ENCODE measurements at places on chromosomes 7 and 10.
A peak's percentile ranks its signal among the peaks of the same experiment; 100 is the strongest.

DNA sequence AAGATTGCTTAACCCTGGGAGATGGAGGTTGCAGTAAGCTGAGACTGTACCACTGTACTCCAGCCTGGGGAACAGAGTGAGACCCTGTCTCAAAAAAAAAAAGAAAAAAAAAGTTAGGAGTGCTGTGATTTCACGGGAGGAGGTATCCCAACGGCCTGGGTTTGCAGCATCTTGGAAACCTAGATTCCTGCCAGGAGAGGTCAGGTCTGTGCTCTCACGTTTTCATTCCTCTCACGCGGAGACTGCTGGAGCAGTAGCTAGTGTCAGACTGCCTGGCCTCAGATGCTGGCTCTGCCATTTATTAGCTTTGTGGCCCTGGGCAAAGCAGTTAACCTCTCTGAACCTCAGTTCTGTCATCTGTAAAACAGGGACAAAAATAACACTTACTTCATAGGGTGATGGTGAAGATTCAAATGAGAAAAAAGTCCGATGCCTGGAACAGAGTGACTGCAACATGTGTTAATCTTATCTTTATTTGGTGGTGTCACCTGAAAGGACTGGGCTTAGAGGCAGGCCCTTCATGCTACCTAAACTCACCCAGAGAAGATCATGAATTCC, 94.9 kb downstream of the GAD2 start:
- DNase-seq, result no peak

DNA sequence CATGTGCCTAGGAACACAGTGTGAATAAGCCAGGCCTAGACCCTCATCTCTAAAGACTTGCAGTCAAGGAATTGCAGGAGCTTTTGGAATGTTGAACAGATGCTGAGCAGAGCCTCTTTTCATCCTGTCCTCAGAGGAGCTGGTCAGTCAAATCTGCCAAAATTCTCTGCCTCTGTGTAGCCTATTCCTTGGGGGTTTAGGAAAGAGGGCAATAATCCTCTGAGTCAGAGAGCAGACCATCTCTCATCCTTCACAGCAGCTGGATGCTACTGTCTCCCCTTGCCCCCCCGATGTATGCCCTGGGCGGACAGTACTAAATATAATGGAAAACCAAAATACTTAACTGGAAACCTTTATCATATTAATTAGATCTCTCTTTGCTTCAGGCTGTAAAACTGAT, 52.6 kb downstream of the BICC1 start:
- no peak for DNase-seq

DNA sequence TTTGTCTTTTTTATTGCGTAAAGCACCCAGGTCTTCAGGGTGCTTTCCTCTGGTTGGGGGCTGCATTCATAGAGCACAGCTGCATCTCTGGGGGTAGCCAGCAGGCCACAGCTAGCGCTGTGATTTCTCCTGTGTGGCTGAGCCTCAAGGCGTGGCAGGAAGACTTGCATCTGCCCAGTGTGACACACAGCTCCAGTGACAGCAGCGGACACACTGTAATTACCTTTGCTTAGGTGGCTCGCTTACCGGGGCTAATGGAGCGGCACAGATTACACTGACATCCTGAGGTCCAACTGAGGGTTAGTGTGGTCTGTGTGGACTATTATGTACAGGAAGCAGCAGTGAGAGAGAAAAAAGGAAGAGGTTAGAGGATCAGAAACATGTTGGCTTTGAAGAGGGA, 27.1 kb downstream of the ABCB4 start:
- no peak for DNase-seq

- no peak for DNase-seq
Observed at GRCh38 chr10:339038-339391, 203.8 kb downstream of the ZMYND11 start.

GRCh38 chr7:148941598-148942275, 57.6 kb upstream of the EZH2 start:
- DNase-seq, result peak; percentile 43

DNA sequence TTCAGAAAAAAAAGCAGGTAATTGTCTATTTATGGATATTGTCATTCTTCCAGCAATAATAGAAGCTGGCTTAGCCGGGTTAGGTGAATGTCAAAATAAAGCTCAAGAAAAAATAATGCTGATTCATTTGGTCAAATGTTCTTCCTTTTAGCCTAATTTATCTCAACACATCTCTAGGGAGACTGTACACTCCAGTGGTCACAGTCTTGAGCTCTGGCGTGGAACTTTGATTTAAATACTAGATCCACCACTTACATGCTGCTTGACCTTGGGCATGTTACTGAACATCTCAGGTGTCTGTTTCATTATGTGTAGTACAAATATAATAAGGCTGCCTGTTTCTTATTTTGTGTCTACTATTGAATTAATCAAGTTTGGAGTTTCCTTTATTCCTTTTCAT, 22.0 kb downstream of the PRTFDC1 start:
- DNase-seq, result no peak

- no peak for DNase-seq
Observed at GRCh38 chr7:37282927-37283326, 165.7 kb downstream of the ELMO1 start.

DNA sequence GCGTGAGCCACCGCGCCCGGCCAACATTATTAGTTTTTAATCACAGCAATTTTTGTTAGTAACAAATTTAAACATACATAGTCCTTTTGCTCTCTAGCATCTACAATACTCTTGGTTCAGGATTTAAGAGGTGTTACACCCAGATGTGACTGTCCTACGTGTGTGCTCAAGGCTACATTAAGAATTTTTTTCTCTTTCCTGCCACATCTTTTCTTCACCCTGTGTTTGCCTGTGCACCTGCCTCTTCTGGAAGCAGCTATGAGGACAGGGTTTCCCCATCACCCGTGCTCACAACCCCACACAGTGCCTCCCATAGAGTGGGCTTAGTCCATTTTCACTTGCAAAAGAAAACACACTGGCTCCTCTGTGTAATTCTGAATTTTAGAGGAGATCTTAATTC, 186.7 kb upstream of the KLF6 start:
- no peak for DNase-seq

DNA sequence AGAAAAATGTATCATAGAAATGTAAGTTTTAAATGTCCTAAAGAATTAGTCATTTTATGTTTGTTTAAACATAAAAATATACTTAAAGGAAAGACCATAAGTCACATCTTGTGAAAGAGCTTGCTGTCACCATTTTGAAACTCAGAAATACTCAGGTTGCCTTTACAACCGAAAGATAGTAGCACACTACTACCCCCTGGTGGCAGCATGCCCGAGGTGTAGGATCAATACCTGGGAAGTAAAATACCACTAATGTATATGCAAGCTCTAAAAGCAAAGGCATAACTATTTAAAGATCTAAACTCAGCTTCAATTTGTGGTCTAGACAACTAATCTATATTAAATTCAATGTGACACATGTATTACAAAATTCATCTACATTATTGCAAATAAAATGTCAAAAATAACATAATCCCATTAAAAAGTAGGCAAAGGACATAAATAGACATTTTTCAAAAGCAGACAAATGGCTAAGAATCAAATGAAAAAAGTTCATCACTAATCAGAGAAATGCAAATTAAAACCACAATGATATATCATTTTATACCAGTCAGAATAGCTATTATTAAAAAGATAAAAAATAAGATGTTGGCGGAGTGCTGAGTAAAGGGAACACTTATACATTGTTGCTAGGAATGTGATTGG, 47.7 kb upstream of the FGL2 start:
- peak; percentile 83 for DNase-seq

- no peak for DNase-seq
Observed at GRCh38 chr7:42672339-42672999, 239.4 kb downstream of the C7orf25 start.

GRCh38 chr7:101725921-101726320, 91.5 kb upstream of the CUX1 start:
- no peak for DNase-seq

DNA sequence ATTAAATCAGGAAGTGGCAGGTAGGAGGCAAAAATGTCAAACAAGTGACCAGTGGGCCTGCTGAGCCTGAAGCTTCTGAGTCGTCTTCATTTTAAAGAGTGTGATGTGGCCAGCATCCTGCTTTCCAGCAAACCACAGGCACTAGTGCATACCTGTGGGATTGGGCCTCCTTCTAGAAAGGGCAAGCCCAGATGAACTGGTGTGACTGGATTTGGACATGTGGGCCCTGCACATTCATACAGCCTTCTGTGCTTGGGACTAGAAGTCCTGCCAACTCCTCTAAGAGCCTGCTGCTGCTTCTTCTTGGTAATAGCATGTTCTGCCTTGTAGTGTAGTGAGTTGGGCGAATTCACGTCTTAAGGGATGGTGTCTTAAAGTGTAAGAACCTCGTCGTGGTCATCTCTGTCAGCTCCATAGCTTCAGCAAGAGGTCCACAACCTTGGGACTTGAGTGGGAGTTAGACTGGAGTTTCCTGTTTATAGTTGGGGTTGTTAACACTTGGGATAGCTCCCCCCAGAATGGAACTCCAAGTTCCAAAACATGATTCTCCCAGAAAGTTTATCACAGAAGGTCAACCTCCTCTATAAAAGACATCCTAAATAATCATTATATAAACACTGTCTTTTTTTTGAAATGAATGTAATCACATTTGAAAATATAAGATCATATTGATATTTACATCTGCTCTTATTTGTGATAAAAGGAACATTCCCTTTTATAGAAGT, 11.2 kb downstream of the BMPER start:
- DNase-seq, result no peak

- DNase-seq, result no peak
Observed at GRCh38 chr7:41375582-41375981, 327.3 kb downstream of the INHBA start.

GRCh38 chr10:34299105-34299611, 515.9 kb downstream of the PARD3 start:
- no peak for DNase-seq

GRCh38 chr10:111267673-111268072, 190.8 kb downstream of the ADRA2A start:
- DNase-seq, result no peak

- no peak for DNase-seq
Observed at GRCh38 chr7:11185179-11185815, 211.6 kb downstream of the PHF14 start.

- no peak for DNase-seq
Observed at GRCh38 chr7:2411815-2412586, 8.6 kb downstream of the CHST12 start.

DNA sequence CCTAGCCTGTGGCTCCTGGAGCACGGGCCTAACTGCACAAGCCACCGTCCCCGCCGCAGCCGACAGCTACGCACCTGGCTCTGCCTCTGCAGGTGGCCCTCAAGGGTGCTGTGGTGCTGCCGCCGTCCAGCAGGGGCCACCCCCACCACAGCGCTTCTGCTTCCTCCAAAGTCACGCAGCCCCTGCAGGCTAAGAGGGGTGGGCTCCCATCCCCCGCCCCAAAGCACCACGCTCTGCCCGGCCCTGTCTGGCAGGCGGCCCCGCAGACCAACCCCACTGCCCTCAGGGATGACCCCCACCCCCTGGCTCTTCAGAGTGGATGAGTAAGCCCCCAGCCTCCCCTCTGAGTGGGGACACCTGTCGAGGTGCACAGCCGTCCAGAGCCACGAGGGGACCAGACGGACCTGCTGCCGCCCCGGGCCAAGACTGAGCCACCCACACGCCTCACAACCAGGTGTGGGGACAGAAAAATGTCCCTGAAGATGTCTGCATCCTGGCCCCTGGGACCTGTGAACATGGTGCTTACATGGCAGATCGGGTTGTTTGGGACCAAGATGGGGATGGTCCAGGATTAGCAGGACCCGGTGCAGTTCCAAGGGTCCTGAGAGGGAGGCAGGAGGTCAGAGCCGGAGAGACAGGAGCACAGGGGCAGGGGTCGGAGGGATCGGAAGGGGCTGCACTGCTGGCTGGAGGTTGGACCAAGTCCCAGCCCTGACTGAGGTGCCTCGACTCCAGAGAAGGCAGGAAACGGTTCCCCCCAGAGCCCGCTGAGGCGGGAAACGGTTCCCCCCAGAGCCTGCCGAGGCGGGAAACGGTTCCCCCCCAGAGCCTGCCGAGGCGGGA, 9.0 kb upstream of the ADAP1 start:
- no peak for DNase-seq

DNA sequence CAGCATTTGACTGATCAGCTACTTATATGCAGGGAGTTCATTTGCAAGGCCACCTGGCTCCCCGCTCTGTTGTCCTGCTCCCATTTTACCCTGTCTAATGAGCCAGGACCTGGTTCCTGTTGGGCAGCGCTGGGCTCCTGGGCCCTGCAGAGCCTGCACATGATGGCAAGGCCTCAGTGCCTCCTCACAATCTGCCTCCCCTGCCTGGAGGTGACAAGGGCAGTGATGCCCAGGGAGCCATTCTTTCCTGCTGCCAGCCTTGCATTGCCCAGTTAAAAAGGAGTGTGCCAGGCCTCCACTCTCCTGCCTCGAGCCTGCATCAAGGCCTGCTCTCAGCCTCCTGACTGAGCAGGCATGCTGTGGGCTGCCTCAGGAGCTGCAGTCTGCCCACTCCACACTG, 28.5 kb downstream of the CHAT start:
- no peak for DNase-seq

DNA sequence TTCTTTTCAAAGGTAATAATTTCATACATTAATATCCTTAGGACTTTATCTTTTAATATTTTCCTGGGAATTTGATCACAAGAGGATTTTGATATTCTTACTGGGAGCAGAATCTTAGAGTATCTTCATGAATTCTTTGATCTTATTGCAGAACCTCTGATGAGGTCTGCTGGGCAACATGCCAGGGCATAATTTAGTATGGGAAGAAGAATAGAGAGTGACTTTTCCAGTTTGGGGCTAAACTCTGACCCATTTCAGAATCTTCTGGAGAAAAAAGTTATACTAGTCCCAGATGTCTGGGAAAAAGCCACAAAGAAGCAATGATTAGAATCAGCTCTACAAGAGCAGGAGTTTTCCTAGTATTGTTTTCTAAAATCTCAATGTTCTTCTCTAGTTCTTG, 28.0 kb upstream of the RSU1 start:
- DNase-seq, result no peak

DNA sequence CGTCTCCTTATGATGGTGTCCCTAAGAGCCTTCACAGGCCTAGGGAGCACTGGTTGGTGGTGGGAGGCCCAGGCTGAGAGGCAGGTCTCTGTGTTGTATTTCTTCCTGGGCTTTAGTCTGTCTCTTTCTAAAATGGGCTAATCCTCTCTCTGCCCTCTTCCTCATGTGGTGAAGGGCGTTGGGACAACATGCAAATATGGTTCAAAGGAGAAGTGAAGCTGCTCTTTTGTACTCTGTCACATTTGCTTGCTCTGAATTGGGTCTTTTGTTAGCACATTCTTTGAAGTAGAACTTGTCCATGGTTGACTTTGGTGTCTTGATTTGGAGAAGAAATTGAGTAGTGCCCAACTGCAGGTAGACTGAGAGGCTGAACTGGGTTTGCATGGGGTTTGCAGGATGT, 814 bp downstream of the HK1 start:
- no peak for DNase-seq

DNA sequence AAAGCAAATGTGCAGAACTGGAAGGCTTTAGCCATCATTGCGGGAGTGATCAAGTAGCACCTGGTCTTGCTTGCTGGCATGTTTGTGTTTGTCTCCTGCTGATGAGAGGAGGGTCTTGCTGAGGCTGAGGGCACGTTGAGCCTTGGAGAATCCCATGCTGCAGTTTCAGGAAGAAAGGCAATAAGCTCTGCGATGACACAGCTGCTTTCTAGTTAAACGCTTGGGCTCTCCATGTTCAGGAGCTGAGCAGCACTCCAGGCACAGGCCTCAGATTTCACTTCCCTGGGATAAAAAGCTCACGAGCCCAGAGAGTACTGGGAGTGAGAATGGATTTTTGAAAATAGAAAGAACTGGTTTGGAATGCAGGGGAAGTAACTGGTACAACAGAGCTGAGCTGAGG, 100.8 kb downstream of the LRRC18 start:
- DNase-seq, result no peak

- no peak for DNase-seq
Observed at GRCh38 chr7:112510001-112510742, 29.4 kb downstream of the LSMEM1 start.

- DNase-seq, result no peak
Observed at GRCh38 chr10:28551086-28551485, 18.2 kb downstream of the WAC start.

Measured in activated naive CD4-positive, alpha-beta T cell (primary cell).